ENCODE measurements at places on chromosomes 11 and 22.

DNA sequence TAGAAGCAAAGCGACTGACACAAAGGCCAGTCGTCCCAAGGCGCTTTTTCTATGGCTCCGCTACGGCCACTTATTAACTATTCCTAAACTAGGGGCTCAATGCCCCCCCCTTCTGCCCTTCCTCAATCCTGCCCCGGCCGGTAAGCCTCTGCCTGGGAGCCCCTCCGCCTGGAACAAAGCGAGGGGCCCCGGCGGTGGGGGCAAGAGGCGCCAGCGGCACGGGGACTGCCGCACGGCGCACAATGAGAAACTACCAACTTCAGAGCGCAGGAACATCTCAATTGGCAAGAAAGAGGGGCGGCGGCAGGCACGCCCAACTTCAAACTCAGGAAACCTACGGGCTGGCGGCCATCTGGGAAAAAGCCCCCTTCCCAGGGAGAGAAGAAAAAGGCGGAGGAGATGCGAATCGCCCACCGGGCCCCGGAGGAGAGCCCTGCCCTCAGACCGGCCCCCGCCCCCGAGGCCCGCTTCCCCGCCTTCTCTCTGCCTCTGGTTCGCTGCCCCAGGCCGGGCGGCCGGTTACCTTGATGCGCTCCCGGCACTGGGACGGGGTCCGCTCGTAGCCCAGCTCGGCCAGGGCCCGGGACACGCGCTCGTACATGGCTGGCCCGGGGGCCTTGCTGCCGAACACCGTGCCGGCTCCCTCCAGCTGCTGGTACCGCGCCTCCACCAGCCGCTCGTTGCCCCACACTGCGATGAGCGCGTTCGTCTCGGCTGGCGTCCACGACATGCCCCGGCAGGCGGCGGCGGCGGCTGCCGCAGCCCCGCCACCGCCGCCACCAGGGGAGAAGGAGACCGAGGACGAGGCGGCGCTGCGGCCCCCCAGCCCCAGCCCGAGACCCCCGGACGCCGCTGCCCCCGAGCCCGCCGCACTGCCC, 619 bp downstream of the MSANTD2 start:
- DNase-seq = peak; percentile 67

GRCh38 chr11:8905528-8906165, 5.3 kb upstream of the AKIP1 start:
- DNase-seq = no peak

DNA sequence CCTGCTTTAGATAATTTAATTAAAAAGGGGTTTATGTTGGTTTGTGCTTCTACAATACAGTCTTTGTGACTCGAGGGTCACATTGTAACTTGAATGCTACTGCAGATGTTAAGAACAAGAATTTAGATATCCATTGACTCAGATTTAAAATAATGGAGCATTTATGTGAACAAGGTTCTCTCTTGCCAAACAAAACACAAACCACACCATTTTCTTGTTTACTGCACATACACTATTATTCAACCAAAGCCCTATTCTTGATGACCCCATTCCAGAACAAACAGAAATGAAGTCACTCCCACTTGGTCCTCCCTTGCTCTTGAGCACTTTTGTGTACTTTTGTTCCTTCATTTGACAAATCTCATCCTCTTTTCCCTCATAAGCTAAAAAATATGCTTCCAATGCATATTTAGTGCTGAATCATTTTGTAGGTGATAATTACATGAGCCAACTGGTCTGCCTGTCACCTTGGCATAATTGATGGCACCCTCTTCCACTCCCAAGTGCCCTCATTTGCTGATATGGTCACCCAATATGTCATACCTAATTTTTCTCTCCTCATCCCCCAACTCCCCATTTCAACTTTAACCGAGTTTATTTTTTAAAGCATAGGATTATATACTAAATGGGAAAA, 2.8 kb downstream of the C11orf71 start:
- peak; percentile 27 for DNase-seq

DNA sequence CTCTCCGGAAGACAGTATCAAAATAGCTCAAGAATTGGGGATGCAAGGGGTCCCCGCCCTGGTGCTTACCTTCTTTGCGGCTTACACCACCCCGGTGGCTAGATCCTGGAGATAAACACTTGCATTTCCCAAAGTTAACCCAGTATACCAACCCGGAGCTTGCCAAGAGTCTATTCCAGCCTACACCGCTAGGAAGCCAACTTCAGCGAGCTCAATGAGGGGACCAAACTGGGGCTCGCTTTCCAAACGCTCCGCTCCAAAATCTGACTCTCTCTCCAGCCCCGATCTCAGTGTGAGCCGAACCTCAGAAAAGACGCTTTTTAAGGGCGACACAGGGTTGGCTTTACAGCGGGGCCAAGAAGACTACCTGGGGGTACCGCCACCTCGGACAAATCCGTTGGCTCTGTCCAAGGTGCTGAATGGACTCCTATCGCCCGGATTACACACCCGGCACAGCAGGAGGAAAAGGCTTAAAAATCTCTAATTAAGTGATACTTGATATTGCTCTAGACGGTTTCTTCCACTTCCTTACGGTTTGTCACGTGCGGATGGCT, 20.1 kb upstream of the BDNF start:
- DNase-seq = peak; percentile 20

- peak; percentile 35 for DNase-seq
Observed at GRCh38 chr22:39898997-39899396, 1.9 kb upstream of the GRAP2 start.

GRCh38 chr22:35186492-35186891, 70.8 kb upstream of the HMGXB4 start:
- DNase-seq = no peak

DNA sequence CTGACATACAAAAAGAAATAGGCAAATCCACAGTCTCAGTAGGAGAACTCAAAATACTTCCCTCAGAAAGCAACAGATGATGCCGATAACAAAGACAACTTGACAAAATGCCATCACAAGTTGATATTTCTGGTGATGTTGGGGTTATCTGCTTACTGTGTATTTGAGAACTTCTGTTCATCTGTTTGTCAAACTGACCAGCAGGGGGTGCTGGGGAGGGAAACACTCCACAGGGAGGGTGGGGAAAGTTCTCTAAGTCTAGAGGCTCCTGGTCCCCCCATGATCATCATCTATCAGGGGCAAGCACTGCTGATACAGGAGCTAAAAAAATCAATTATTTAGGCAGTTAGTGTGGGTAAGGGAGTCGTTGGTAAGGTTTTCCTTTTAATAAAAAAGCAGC, 19.2 kb downstream of the GLYATL1 start:
- DNase-seq = peak; percentile 45

DNA sequence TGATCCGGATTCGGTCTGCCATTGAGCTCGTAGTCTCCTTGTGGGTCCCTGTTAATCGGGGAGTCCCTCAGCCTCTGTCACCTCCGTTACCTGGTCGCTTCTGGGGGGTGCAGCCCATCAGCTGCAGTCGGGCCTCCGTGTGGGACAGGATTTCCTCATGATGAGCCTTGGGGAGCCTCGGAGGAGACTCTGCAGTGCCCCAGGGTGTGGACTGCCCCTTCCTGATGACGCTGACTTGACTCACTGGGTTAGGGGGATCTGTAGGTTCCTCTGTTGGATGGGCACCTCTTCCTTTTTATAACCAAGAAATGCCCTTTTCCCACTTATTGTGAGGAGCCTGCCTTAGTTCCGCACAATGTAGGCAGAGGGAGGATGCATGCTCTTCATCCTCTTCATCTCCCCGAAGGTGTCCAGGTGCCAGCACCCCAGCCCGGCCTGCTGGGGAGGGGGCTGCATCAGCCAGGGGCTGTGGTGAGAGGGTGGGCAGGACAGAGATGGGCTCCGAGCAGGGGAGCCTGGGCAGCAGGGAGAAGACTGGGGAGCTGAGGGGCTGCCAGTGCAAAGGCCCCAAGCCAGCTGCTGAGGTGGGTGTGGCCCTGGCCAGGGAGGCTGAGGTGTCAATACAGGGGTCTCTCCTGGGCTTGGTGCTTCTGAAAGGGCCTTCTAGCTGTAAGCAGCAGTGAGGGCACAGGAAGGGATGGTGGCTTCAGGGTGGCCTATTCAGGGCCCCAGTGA, 13.5 kb upstream of the TTLL8 start:
- DNase-seq = no peak

DNA sequence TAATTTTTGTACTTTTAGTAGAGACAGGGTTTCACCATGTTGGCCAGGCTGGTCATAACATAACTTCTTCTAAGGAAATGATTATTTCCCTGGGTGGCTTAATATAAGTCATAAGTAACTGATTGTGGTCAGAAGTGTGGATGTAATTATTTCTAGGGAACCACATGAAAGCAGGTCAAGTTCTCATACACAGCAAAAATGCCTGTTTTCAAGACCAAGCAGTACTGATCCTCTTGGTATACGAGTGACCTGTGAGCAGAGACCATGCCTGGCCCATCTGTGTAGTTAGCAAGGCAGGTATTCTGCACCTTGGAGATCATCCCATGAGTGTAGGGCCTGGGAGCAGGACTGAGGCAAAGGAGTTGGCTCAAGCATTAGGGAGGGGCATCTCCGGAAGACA, 32.5 kb upstream of the NUCB2 start:
- no peak for DNase-seq

- no peak for DNase-seq
Observed at GRCh38 chr11:86574493-86575207, 97.8 kb downstream of the ME3 start.

GRCh38 chr11:49377978-49378377, 169.6 kb upstream of the FOLH1 start:
- peak; percentile 26 for DNase-seq

GRCh38 chr11:60566776-60567175, 51.6 kb downstream of the MS4A13 start:
- no peak for DNase-seq

DNA sequence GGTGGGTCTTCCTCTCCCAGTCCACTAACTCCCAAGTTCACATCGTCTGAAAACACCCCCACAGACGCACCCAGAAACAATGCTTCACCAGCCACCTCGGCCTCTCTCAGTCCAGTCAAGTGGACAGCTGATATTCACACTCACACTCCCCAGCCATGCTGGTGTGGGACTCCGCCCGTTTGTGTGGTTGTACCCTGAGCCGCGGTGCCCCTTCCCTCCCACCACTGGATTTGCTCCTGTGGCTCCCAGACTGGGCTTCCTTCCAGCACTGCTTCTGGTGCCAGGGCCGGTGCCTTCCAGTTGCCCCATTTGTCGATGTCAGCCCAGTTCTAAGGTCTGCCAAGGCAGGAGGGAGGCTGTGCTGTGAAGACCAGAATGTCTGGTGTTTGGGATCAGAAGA, 37.9 kb upstream of the PLET1 start:
- no peak for DNase-seq

DNA sequence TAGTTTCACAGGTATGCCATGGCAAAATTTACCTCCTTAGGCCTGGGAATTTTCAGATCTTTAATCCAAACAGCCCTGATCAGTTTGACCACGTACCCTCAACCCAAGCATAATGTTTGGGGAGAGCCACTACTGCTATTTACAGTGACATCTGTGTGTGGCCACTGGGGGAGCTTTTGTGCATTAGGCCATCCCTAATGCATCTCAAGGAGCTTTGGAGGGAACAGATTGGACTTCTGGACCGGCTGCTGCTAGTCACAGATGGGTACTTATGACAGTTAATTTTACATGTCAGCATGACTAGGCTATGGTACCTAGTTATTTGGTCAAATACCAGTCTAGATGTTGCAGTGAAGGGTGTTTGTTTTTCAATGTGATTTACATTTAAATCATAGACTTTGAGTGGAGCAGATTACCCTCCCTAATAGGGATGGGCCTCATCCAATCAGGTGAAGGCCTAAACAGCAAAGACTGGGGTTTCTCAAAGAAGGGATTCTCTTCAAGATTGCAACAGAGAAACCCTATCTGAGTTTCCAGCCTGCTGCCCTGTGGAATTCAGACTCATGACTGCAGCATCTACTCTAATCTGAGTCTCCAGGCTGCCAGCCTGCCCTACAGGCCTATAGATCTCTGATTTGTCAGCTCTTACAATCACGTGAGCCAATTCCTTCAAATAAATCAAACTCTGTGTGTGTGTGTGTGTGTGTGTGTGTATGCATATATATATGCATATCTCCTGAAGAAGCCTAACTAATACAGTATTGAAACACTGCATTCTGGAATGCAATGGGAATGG, 38.0 kb upstream of the GALNT18 start:
- no peak for DNase-seq

DNA sequence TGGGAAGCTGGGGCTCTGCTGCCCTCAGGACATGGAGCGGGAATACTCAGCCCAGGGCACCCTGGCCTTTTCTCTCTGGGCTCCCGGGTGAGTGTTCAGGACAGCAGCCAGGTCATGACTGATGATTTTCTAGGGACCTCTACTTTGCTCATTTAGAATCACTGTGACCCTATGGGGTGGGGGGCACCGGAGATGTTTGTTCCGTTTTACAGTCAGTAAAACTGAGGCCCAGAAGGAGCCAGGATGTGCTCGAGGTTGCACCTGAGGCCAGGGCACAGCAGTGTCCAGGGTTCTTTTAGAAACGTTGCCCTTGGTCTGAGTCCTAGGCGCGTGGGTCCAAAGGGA, 48.1 kb downstream of the SMIM38 start:
- DNase-seq = no peak

DNA sequence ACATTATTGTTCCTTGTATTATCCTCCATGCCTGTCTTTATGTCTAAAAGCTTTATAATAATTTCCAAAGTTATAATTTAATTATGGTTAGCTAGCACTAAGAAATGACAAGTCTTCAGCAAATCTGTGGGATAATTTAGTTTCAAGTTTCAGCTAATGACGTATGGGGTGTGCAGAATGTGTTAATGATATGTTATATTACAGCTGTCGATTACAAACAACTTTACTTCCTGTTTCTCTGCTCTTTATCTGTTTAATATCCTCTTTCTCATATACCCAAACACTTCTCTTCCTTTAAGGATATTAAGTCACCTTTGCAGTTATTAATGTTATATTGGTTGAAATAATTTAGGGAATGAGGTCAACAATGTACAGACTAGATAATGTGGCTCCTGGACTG, 161.8 kb downstream of the CASP12 start:
- DNase-seq = no peak

GRCh38 chr11:26028393-26028911, 303.5 kb upstream of the ANO3 start:
- no peak for DNase-seq

GRCh38 chr11:2990617-2991451, 1.3 kb downstream of the NAP1L4 start:
- DNase-seq = peak; percentile 54

DNA sequence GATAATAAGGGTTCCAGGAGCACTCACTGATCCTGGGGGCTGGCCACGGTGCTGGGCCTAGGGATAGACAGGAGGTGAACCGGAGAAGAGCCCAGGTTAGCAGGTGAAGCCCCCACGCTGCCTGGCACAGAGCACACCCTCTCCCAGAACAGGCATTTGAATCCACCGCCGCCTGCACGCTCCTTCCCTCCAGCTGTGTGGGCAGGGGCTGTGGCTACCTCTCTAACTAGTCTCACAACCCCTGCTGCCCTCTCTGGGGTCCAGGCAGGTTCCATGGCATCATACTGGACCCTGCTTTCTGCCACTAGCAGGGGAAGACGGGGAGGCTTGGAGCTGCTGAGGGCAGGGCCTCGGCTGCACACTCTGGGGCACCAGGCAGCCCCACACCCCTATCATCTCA, 358.0 kb downstream of the CTTN start:
- no peak for DNase-seq

DNA sequence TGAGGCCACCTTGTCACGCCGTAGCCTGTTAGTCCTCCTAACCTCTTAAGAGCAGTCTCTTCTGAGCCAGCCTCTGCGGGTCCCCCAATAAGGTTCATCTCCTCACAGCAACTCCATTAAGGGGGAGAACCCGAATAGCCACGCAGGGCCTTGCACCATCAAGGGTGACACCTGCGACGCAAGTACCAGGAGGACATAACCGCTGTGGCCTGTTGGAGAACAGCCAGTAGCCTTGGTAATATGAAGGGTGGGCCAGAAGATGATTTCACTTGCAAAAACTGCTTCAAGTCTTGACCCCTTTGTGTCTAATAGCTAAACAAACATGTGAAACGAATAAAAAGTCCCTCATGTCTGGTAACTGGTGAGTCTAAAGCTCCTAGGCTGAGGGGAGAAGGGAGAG, 14.8 kb downstream of the ARFGAP2 start:
- no peak for DNase-seq

All from OCI-M1 (cell line).